Activated T-cell treated with anti-CD3 and anti-CD28 coated beads, Interleukin-2, amount 50 U/mL, for 1 hour (primary cell): ENCODE measurements at places on chromosomes 6 and 20.
A peak's percentile ranks its signal among the peaks of the same experiment; 100 is the strongest.

- no peak for DNase-seq
Measured at GRCh38 chr6:130890521-130890971, 63.3 kb downstream of the SMLR1 start.

- DNase-seq, result peak; percentile 50
Measured at GRCh38 chr6:127516662-127517273, 2.4 kb downstream of the MTCL3 start.

GRCh38 chr6:39344821-39345280, 22.3 kb upstream of the KCNK16 start:
- no peak for DNase-seq

- DNase-seq, result no peak
Measured at GRCh38 chr20:33883164-33883563, 72.0 kb downstream of the CHMP4B start.

GRCh38 chr6:168269455-168270243, 49.9 kb downstream of the DACT2 start:
- no peak for DNase-seq

DNA sequence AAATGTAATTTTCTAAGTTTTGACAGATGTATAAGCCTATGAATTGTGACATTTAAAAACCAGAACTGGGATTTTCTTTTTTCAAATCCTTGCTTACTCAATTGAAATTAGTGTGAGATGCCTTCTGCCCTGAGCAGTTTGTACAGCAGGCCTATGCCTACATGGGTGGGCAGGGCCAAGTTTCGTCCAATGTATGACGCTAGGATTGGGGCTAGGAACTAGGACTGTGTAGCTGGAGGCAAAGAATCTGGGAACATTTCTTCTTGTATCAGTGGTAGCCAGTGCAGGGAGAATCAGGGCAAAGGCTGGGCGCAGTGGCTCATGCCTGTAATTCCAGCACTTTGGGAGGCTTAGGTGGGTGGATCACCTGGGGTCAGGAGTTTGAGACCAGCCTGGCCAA, 3.9 kb upstream of the PTPRA start:
- no peak for DNase-seq

DNA sequence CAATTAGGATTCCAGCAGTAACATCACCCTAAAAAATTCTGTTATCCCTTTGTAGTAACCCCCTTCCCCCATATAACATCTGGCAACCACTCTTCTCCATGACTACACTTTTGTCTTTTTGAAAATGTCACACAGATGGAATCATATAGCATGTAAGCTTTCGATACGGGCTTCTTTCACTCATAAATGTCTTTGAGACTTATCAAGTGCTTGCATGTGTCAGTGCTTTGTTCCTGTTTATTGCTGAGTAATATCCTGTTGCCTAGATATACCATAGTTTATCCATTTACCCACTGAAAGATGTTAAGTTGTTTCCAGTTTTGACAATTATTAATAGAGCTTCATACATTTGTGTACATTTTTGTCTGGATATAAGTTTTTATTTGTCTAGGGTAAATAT, 10.4 kb upstream of the SNPH start:
- DNase-seq, result no peak

DNA sequence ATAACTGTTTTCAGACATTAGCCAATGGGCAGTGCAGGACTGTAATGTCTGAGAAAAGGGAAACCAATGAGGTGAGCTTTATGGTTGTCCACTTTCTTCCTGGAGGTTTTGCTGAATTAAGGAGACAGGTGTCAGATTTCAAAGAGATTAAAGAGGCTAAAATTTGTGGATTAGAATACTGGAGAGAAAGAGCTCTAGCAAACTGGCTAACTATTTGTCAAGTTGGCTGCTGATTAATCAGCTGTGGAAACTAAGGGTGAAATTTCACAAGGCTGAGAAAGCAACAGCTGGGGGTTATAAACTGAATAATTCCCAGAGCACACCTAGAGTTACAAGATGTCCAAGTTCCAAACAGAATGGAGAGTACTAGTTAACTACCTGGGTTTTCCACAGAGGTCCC, 198.9 kb downstream of the TBC1D32 start:
- DNase-seq, result no peak

DNA sequence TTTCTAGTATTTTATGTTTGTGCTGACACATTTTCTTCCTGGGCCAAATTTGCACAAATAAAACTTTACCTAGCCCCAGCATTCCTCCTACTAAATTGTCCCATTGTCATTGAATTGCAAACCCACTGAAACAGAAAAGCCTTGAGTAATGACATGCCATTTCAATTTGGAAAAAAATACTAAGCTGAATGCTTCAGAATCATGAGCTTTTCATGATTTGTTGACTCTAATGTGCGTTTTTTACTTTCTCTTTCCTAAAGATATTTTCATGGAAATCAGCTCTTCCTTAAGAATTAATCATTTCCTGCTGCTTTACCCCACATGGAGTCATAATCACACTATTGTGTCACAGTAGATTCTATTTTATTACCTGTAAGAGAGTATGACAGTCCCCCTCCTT, 47.4 kb downstream of the TRDN start:
- DNase-seq, result no peak

DNA sequence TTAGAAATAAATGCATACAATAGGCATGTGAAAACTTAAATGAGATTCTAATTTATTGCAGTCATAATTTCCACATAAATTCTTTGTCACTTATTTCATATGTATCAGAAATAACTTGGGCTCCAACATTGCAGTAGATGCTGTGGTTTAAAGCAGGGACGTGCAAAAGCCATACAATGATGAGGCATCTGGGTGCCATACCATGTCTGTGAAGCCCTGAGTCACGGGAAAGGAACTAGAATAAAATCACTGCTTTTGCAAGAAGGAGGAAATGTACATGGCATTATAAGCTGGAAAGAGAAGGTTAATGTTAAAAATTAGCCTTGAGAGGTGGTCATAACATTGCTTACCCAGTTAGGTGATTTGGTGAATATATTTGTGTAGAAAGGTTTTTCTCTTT, 180.4 kb downstream of the SASH1 start:
- no peak for DNase-seq

- no peak for DNase-seq
Measured at GRCh38 chr20:4925842-4926530, 75.3 kb downstream of the SLC23A2 start.

- no peak for DNase-seq
Measured at GRCh38 chr20:51366155-51366886, 176.2 kb downstream of the NFATC2 start.
